ENCODE measurements at places on chromosomes 4 and X.

DNA sequence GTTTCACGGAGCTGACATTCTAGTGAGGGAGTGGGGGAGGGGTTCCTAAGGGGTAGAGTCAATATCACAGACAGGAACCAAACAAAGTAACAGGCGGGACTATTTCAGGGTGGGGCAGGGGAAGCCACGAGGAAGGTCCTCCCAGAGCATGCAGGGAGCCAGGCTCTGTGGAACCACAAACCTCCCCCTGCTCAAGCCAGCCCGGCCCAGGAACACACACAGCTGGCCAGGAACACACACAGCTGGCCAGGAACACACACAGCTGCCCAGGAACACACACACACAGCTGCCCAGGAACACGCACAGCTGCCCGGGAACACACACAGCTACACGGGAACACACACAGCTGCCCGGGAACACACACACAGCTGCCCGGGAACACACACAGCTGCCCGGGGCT is 24.8 kb downstream of the EVC2 start:
- no peak for DNase-seq

- no peak for DNase-seq
Measured at GRCh38 chr4:111838406-111838930, 306.8 kb upstream of the FAM241A start.

DNA sequence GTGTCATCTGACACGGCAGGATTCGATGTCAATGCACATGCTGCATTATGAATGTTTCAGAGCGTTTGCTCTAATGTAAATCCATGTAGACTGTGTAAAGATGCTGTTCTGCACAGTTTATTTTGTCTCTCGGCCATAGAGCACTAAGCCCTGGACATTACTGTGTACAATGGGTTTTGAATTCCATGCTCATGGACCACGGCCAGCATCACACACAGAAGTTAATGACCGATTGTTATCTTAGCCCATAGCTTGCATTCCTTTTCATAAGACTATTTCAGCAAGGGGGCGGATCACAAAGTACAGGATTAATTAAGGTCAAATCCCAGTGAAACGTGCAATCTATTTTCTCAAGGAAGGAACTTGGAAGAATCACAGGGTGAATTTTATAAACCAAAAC is 286.1 kb upstream of the TENM3 start:
- DNase-seq, result no peak

DNA sequence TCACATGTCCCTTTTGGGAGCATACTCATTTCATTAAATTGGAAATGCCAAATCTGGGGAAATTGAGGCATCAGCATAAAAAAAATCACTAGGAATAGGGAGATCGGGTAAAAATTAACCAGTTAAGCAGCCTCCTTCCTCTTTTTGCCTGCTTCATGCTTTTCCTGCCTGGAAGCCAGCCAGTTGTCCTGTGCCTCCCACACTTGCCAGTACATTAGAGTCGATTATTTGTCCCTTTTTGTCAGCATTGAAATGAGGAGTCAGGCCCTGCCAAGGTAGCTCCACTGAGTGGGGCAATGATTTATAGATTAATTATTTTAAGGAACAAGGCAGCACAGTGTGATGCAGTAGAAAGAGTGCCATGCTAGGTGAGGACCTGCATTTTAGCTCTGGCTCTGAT is 55.3 kb downstream of the SH2D1A start:
- DNase-seq, result no peak

- no peak for DNase-seq
Measured at GRCh38 chrX:68079961-68080360, 353.3 kb downstream of the OPHN1 start.

GRCh38 chr4:154989511-154989910 is 208.4 kb downstream of the RBM46 start:
- DNase-seq, result no peak

- no peak for DNase-seq
Measured at GRCh38 chrX:42602566-42602965, 175.4 kb downstream of the PPP1R2C start.

DNA sequence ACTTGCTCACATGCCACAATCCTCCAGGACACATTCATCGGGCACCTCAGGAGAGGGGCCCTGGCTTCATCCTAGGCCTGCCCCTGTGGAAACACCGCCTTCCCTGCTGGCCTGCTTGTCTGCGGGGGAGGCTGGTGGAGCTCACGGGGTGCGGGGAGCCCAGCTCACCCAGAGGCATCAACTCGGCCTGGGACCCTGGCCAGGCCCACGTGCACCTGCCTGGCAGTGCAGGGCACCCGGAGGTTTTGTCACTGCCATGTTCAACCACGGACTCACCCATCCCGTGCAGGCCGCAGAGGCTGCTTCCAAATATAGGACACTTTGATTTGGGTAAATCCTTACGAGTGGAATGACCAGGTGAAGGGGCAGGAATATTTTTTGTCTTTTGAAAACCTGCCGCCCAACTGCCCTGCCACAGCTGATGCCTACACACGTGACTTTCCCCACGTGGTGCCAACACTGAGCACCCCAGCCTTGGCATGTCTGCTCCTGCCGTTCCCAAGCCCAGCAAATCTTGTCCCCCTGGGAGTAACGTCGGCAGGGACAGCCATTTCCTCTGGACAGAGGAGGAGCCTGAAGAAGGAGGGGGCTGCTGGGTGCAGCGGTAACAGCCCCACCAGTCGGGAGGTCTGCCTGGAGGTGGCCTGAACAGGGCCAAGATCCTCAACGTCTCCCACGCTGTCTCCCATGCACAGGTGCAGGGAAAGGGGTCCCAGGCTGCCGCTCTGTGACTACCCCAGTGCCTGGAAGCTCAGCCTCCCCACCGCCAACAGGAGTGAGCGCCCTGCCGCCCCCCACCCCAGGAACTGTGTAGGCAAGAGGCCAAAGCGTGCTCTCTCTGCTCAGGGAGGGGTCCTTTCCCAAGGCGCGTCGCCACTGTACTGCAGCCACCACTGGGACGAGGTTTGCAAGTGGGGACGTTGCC is 8.5 kb downstream of the MXD4 start:
- DNase-seq, result no peak

DNA sequence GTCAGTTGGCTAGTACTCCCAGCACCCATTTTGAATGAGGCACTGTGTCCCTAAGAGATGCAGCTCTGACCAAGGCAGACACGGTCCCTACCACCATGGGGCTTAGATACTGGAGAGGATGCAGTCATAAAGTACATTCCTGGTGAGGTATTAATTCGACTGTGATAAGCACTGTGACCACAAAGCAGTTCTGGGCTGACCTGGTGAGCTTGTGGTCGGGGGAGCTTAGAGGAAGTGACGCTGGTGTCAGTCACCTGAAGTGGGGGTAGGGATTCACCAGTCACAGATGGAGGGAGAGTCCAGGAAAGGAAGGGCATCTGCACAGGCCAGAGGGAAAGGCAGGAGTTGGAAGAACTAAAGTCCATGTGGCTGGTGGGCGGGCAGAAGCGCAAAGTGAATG is 15.8 kb upstream of the CLTRN start:
- DNase-seq, result no peak

GRCh38 chr4:2771264-2771663 is 15.1 kb upstream of the TNIP2 start:
- DNase-seq, result no peak

- DNase-seq, result no peak
Measured at GRCh38 chr4:94575652-94576051, 123.9 kb downstream of the PDLIM5 start.

Measured in activated CD4-positive, alpha-beta T cell treated with anti-CD3 and anti-CD28 coated beads, Interleukin-2, amount 50 U/mL, for 24 hours (primary cell).